ENCODE measurements at places on chromosomes 11 and 22.

DNA sequence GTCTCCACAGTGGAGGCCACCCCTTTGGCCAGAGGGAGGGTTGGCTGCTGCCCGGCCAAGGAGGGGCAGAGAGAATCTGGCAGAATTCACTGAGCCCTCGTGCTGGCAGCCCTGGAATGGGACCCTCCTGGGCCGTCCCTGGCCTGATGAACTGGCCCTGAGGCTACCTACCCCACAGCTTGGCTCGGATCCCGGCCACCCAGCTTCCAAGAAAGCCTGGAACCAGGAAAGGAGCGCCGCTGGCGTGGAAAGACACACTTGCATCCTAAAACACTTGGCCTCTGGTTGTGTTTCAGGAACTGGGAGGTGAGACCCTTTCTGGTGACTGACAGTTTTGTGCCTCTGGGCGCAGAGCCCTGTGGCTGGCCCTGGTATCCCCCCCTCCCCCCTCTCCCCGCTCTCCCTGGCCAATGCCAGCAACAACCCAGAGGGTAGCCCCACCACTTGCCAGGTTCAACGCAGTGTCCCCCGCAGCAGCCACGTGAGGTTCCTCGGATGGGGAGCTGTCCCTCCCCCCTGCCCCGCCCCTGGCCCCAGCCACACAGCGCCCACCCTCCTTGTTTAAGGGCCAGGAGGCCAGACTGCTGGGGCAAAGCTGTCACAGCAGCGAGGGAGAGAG is 693 bp downstream of the NFAM1 start:
- no peak for DNase-seq

DNA sequence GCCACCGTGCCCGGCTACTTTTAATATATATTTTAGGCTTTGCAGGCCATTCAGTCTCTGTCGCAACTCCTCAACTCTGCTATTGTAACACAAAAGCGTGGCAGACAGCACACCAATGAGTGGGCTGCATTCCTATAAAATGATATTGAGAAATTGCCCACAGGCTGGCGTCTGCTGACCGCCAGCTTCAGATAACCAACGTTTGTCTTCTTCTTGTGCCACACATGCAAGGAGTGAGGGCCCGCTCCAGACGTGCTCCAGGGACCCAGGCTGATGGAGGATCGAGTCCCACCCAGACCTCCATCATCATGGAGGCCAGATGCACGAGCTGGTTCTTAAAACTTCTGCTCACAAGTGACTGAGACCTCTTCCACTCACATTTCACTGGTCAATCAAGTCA is 35.4 kb upstream of the LINC01488 start:
- no peak for DNase-seq

DNA sequence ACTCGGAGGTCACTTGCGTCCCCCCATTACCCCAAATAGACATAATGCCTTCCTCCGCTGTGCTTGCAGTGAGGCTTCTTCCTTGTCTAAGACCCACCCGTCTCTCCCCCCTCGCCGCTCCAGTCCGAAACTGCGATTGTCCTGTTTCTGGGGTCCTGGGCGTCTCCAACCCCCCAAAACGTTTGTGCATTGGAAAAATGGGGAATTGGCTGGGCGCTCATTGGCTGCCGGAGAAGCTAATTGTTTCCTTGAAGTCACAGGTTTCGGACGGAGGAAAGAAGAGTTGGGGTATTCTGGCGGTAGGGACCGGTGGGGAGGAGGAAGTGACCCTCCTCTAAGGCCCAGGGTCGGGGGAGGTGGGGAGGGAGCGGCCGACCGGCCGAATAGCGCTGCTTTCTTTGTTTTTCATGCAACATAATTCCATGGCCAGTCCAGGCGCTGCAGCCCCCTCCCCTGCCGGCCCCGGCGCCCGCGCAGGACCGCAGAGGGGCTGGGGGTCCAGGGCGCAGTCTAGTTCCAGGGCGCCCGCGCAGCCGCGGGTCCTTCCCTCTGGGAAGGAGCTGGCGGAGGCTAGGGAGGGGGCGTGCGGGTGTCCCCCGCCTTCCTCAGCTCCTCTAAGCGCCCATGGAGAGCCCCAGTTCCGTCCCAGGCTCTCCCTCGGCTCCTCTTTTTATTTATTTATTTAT is 12.7 kb upstream of the CPT1A start:
- no peak for DNase-seq

DNA sequence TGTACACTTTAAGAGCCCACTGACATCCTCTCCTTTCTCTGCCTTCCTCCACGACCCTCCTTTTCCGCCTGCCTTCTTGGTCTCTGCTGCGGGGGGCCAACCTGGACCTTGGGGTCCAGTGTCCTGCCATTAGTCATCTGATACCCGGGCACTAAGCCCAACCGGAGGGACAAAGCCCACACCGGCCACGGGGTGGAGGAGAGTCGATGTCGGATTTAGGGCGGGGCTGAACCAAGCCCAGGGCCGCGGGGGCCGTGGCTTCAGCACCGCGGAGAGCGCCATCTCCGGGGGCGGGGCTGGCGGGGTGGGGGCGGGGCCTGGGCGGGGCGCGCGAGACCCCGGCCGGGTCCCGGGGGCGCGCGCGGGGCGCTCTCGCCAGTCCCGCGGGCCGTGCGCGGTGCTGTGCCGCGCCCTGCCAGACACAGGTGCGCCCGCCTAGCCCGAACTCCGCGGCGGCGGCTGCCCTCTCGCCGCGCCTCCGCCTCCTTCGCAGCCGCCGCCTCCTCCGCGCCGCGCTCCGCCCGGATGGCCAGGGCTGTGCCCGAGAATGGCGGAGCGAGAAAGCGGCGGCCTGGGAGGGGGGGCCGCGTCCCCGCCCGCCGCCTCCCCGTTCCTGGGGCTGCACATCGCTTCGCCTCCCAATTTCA is at the start of gene MAPK8IP1:
Gene MAPK8IP1, plus strand, starts transcription at position 378 of the 647 bp plus-strand sequence. Its CDS starts 170 bp downstream, at position 548.
- DNase-seq: peak; percentile 57

- DNase-seq: no peak
These were observed 1.2 kb downstream of the NDUFC2 start for GRCh38 chr11:78078218-78079167.
